Right lung (tissue), 10 donors: ENCODE measurements at places on chromosomes 1 and 21.

DNA sequence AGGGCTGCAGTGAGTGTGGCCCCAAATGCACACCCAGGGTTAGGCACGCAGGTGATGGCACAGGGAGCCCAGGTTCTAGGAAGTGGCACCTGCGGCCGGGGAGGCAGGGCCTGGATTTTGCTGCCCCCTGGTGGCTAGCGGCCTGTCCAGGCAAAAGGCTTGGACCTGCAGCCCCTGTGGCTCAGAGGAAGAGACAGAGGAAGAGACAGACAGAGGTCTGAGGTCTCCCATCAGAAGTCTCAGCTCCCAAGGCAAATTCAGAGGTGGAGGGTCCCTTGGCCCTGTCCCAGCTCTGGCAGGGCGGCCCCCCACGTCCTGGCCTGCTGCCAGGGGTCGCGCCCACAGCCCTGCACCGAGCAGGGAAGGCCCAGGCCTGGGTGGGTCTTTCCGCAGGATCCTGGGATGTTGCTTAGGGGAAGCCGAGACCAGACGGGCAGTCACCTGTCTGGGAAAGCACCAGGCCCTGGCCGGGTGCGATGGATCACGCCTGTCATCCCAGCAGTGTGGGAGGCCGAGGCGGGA is 8.0 kb upstream of the TNFRSF14 start:
- DNase-seq, result peak; percentile 76

- no peak for DNase-seq
Measured at GRCh38 chr1:56258371-56258770, 321.0 kb downstream of the PLPP3 start.

DNA sequence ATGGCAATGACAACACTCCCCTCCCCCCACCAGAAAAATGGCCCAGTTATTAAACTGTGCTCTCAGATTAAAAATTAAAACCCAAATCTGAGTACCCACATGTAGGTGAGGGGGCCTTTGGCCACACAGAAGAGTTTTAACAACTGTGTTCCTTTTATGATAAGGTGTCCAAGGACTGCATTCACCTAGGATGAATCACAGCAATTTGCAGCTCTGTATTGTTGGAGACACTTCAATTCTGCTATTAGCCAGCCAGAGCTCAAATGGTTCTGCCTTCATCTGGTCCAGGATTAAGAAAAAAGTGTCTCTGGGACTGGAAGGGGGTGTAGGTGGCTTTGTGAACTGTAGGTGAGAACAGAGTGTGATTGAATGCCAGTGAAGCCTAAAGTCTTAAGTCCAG is 43.3 kb upstream of the DIRAS3 start:
- DNase-seq, result no peak

- DNase-seq, result no peak
Measured at GRCh38 chr1:26003262-26003661, 5.4 kb upstream of the PAFAH2 start.

DNA sequence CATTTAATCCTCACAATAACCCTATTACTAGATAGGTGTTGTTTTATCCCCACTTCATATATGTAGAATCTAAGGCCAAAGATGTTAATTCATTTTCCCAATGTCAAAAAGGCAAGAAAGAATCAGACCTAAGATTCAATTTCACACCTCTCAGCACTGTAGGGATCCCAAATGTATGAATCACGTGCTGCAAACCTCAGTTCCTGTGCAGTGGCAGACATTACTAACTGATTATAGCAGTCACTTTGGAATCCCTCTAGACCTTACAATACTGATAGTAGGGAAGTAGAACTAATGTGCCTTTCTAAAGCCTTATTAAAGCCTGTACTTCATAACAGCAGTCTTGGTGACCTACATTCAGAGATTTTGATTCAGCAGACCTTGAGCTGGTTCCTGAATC is 2.3 kb downstream of the C1orf87 start:
- DNase-seq, result no peak

- DNase-seq, result no peak
Measured at GRCh38 chr1:112687361-112687760, 12.9 kb downstream of the MOV10 start.

- DNase-seq, result no peak
Measured at GRCh38 chr1:219550201-219550600, 62.7 kb downstream of the ZC3H11B start.

DNA sequence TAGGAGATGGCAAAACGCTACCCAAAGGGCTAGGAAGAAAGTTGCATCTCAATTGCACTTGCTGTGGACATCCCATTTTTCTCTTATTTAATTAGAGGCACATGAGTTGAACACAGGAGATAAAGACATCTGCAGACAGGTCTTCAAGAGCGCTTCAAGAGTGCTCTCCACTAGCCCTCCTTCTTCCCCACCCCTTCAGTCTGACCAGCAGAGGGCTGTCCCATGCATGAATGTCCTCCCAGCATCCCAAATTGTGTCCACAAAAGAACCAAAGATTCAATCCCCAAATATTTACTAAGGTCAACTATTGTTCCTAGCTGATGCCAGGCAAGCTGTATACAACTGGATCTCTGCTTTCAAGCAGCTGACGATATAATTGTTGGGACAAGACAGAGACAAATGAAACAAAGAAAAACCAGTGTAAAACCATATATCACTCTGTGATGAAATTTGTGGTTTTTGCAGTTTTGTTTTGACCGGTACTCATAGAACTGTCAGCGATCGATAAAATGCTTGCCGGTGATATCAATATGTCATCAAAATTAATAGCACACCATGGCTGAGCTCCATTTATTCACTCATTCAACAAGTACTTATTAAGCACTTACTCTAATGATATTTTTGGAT is 174.2 kb downstream of the TNR start:
- no peak for DNase-seq
